ENCODE measurements at places on chromosomes 1 and 21.
A peak's percentile ranks its signal among the peaks of the same experiment; 100 is the strongest.

DNA sequence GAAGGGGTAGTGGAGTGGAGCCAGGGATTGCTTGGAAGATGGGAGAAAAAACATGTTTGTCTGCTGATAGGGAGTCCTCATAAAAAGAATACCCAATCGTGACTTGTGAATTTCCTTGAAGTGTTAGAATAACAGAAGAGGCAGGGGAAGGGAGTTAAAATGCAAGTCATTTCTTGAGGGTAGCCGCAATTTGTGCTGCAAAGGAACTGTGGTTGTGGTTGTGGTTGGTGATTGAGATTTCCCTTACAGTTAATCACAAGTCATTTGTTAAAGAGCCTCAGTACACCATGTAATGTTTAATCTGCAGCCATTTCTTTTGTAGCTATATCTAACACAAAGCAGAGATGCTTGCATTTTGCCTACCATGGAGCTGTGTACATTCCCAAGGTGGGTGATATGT lies 38.5 kb upstream of the EGLN1 start:
- peak; percentile 69 for DNase-seq

- DNase-seq, result no peak
Observed at GRCh38 chr1:214552174-214552608, 789 bp upstream of the PTPN14 start.

DNA sequence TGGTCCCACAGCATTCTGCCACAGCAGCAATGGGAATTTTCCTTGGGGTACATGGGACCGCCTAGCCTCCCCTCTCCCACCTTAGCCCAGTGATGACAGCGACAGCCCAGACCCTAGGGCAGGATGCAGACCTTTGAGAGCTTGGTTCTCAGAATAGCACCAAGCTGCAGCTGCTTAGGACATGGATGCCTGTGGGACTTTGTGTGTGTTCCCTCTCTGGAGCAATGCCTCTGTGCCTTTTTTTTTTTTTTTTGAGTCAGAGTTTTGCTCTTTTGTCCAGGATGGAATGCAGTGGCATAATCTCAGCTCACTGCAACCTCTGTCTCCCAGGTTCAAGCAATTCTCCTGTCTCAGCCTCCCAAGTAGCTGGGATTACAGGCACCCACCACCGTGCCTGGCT lies 44.2 kb upstream of the AK4 start:
- no peak for DNase-seq

GRCh38 chr1:216641669-216642460 lies 81.4 kb downstream of the ESRRG start:
- no peak for DNase-seq

Measured in stimulated activated CD4-positive, alpha-beta T cell treated with anti-CD3 and anti-CD28 coated beads, Interleukin-4, amount 100 ng/mL, for 24 hours (primary cell).